Bronchial epithelial cell (primary cell): ENCODE measurements at places on chromosomes 7 and 10. TPM values are rescaled to one million over a fixed set of nuclear protein-coding genes. Genes with fewer than 3 reads are reported as not detected.

DNA sequence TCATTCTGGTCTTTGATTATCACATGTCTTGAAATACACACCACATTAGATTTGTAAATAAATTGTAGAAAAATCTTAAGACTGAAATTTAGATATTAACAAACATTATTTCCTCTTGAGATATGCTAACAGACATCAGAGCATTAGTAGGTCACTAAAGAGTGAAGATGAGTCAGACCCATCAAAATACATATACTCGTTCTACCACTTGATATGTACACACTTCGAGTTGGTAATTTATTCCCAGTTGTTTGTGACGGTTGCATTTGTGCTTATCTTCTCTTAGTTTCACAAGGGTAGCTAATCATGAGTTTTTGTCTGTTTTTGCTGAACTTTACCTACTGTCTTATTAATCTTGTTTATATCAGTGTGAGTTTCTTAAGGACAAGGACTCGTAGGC is 383.4 kb downstream of the AUTS2 start:
- no peak for DNase-seq

- DNase-seq = no peak
Observed at GRCh38 chr7:18962031-18962430, 155.4 kb downstream of the TWIST1 start.

- DNase-seq = no peak
Observed at GRCh38 chr7:101935521-101936141, 118.2 kb downstream of the CUX1 start.

GRCh38 chr7:55280031-55280454 is 85.1 kb upstream of the LANCL2 start:
- peak; percentile 59 for DNase-seq

DNA sequence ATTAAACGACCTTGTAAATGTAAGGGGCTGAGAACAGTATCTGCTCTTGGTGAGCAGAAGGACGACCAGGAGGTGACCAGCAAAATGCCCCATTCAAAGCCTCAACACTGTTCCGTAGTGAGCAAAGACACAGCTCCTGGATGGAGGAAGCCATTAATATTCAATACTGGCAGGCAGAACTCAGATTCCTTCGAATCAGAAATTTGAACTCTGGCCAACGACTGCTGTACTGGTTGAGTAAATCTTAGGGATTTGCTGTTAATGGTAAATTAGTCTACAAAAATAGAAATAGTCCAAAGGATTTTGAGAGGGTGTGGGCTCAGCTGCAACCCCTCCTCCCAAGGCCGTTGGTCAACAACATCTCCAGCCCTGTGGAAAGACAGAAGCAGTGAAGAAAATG is 130.5 kb upstream of the PFKP start:
- no peak for DNase-seq

DNA sequence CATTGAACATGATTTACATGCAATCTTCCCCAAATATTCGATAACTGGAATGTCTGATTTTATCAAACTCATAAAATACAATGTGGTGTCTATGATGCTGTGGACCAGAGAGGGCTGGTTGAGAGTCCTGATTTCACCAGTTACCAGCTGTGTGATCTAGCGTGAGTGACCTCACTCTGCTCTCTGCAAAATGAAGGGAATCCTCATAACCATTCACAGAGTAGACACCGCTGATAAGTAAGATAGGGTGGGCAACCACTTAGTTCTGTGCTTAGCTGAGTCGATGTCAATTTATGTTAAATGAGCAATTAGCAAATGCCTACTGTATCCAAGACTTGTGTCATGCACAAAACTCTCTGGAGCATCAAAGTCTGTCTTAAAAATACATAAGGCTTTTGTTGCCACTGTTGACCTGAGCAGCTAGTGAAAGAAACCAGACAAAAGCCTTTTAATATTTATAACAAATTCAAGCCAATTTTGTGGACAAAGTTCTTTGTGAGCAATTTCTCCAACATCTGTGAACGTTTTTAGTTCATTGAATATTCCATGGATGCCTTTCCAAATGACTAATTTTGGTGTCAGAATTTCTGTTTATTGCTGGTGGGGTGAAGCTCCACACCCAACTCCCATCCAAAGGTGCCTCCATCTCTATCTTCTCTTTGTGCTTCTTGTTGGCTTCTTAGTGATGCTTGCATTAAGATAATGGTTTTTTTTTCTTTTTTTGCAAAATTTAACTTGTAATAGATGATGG is 314.2 kb downstream of the ADRA2A start:
- no peak for DNase-seq

GRCh38 chr10:79189853-79190435 is 121.2 kb downstream of the ZMIZ1 start:
- peak; percentile 48 for DNase-seq

DNA sequence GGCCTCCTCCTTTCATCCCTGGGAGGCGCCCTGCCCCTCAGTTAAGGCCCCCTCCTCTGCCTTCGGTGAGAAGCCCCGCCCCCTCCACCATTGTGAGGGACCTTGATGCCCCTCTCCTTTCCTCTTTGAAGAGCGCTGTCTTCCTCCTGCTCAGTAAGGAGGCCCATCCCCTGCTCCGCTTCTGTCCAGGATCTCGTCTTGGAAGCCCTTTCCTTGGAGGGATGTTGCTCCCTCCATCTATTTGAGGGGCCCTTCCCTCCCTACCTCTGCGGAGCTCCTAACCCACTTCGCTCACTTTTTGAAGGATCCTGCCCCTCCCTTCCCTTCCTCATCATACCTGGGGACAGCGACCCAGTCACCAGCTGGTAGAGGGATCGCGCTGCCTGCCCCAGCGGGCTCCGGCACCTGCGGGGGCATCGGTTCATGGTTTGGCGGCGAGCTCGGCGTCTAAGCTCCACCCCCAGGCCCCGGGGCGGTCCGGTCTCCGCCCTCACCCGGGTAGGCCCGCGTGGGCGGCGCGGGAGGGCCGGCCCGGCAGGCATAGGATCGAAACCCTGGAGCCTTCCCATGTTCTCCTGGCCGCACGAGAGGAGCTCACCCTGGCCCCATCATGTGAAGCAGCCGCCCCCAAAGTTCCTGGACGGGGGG is 4.1 kb downstream of the KCNIP2 start:
- no peak for DNase-seq

- DNase-seq = no peak
Observed at GRCh38 chr7:146129296-146129695, 12.7 kb downstream of the CNTNAP2 start.

GRCh38 chr7:96273716-96274115 is 48.2 kb downstream of the SLC25A13 start:
- no peak for DNase-seq

DNA sequence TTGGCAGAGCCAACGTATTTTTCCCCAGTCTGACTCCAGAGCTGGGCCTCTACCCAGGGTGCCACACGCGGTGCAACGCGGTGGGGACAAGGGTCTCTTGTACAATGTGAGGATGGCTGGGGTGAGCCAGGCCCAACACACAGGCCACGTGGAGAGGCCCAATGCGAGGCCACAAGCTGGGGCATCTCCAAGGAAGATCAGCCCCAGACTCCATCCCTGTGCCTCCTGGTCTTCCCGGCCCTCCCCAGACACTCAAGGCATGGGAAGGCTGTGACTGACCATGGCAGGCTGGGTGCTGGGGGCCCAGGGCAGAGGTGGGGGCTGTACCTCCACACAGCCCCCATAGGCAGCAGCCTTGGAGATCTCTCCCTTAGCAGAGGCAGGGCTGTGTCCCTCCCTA is 135.3 kb upstream of the FAM20C start:
- DNase-seq = no peak

DNA sequence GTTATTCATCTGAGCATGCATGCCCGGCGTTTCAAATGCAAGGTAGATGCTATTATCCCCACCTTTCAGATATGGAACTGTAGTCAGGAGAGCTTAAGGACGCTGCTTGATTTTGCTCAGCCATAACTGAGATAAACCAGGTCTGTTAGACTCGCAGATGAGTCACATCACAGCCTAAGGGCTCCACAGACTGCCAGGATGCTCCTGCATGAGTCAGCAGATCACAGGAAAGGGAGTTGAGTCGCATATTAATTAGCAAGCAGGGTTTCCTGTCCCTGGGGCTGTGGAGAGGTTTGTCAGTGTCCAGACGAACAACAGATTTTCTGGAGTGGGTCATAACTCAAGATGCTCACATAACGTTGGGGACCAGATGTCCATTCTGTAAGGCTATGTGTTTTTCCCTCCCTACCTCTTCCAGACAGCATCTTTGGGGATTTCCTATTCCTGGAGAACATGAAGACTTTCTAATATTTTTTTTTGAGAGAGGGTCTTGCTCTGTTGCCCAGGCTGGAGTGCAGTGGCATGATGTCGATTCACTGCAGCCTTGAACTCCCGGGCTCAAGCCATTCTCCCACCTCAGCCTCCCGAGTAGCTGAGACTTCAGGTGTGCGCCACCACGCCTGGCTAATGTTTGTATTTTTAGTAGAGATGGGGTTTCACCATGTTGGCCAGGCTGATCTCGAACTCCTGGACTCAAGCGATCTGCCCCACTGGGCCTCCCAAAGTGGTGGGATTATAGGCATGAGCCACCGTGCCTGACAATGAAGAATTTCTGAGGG is 36.7 kb downstream of the PFKFB3 start:
- peak; percentile 99 for DNase-seq

GRCh38 chr10:12509016-12509793 is 159.9 kb downstream of the CAMK1D start:
- peak; percentile 5 for DNase-seq

GRCh38 chr7:142327628-142328405 is 70.0 kb upstream of the PRSS58 start:
- DNase-seq = no peak

DNA sequence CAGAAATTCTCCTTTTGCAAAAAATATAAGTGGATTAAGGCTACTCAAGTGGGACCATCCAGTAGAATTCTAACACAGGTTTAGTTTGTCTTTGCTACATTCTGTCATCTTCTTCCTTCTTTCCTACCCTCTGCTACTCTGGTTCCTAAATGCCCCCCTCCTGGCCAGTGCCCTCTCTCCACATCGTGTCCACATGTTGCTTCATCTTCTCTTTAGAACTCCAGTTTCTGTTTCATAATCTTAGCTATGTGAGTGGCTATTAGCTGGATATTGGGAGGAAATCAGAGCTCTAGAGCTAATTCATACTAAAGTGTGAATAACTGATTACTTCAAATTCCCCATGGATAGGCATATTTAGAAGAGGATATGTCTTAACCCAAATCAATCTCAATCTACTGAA is 528.5 kb downstream of the LRMDA start:
- no peak for DNase-seq

- DNase-seq = no peak
Observed at GRCh38 chr7:47420122-47420780, 161.7 kb downstream of the TNS3 start.

DNA sequence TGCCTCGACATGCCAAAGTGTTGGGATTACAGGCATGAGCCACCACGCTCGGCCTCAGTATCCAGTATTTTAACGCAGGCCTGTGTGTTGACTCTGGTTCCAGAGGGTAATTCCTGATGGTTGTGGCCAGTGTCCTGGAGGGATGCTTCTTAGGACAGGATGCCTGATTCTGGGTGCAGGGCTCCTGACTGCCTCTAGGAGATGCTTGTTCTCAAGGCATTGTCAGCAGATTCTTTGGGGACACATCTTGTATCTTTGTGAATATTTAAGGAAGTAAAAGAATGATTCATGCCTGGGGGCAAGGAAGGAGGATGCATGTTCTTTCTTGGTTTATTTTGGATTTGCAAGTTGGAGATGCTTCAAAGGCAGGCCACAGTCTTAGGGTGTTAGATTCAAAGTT is 2.2 kb downstream of the ZDHHC4 start:
- no peak for DNase-seq

- DNase-seq = peak; percentile 54
Observed at GRCh38 chr7:518630-519483, 789 bp downstream of the PDGFA start.

- DNase-seq = no peak
Observed at GRCh38 chr7:510131-510481, 9.5 kb downstream of the PDGFA start.

DNA sequence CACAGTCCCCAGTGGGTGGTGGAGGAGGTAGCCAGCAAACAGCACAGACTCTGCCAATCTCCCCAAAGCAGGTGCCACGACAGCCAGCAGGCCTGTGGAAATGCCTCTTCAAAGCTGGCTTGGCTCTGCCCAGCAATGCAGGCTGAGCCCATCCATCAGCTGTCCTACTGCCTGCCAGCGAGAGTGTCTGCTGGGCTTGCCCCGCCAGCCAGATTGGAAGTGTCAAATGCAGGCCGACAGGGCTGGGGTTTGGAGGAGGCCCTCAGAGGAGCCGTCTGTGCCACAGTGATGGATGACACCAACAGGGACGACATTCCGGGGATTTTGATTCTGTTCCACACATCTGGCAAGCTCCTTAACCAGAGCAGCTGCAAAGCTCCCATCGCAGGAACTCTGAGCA is 16.7 kb downstream of the HABP2 start:
- no peak for DNase-seq

DNA sequence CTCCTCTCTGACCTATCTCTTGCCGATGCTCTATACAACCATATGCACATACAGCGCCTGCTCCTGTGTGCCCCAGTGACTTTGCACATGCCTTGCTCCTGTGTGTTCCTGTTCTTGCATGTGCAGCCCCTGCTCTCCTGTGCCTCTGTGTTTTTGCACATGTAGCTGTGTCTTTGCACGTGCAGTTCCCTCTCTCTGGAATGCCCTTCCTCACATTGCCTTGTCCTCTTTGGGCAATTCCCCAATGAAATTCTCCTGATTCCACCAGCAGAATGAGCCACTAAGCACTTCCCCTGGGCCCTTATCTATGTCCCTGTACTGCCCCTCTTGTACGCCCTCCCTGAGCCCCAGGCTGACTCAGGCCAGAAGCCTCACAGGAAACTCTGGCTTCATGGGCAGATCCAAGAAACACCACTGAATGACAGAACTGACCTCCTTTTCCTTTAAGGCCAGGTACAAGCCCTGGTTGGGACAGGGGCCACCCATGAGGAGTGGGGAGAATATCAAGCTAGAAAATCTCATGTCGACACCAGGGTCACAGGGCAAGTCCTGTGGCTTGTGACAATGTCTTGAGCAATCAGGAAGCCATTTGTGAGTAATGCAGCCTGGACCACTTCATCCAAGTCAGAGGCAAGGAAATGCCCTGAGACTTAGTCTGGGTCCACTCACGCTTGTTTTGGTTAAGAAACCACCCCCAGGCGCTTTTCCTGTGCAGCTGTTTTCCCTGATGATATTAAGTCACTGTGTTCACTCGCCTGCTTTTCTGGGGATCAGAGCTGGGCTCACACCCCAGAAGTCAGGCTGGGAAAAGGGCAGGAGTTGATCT is 1.9 kb upstream of the ARHGAP22 start:
- peak; percentile 94 for DNase-seq

GRCh38 chr7:117011419-117012260 is 58.3 kb downstream of the ST7 start:
- no peak for DNase-seq

GRCh38 chr10:31866118-31866670 is 62.4 kb downstream of the ARHGAP12 start:
- DNase-seq = peak; percentile 79

Gene INA
- total RNA-seq = 0.26 TPM in 2 replicates

Gene CALU
- 248 and 280 TPM in 2 replicates for total RNA-seq

Gene C10orf143
- total RNA-seq = 0.26 and 1.0 TPM in 2 replicates

Gene PRKCQ
- total RNA-seq = 1.7 and 2.1 TPM in 2 replicates

Gene FAM13C
- total RNA-seq = under 0.01 TPM in 1 of 2 replicates, not detected in the other

Gene COL17A1
- total RNA-seq = 594 and 626 TPM in 2 replicates

Gene RAB18
- total RNA-seq = 74.8 and 102 TPM in 2 replicates
